ENCODE measurements at places on chromosomes 5 and 9. TPM values are rescaled to one million over a fixed set of nuclear protein-coding genes. Genes with fewer than 3 reads are reported as not detected.

Gene DCP2
- total RNA-seq = 23.7 TPM

Gene AK1
- 626 TPM for total RNA-seq

Gene ANKRD20A1
- total RNA-seq = 6.3 TPM

GRCh38 chr5:159417170-159417569 lies 86.9 kb upstream of the IL12B start:
- no peak for DNase-seq

DNA sequence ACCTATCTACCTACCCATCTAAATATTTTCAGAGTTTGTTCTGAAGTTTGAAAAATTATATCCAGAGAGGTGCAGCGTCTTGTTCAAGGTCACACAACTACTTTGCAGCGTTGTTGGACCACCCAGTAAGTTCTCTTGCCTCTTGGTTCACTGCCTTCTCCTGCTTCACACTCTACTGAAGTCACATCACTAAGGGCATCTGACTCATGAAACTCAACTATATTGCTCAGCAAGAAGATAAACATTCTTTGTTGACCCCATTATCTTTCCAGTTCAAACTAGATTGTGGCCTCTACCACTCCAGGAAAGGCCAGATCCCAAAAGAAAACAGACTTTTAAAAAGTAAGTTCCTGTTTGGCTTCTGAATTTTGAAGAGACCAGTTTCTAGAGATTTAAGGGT lies 326.9 kb downstream of the SLIT3 start:
- no peak for DNase-seq

- peak; percentile 64 for DNase-seq
Observed at GRCh38 chr5:149730620-149731331, 666 bp downstream of the PPARGC1B start.

DNA sequence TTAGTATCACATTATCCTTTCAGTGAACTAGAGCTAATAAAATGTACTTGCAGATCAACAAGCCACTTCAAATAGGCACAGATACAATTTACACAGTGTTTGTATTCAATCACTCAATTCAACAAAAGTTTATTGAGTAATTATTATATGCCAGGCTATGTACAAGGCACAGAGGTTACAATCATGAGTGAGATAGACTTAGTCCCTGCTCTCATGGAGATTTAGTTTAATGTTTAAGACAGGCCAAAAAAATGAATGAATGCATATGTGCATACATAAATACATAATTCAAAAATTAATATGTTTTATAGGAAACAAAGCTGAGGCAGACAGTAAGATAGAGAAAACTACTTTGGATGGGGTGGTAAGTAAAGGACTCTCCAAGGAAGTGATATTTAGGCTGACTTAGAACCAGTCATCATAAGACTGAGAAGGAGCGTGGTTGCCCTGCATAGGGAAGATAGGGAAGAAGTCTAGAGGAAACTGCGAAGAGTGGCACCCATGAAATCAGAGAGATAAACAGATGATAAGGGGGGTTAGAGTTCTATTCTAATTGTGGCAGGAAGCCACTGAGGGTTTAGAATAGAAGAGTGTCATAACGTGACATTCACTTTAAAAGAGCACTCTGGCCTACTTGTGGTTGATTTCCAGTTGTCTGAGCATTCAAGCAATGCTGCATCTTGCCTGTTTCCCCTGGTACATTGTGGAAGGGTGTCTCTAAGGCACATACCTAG lies 49.7 kb upstream of the GRAMD2B start:
- DNase-seq = no peak

DNA sequence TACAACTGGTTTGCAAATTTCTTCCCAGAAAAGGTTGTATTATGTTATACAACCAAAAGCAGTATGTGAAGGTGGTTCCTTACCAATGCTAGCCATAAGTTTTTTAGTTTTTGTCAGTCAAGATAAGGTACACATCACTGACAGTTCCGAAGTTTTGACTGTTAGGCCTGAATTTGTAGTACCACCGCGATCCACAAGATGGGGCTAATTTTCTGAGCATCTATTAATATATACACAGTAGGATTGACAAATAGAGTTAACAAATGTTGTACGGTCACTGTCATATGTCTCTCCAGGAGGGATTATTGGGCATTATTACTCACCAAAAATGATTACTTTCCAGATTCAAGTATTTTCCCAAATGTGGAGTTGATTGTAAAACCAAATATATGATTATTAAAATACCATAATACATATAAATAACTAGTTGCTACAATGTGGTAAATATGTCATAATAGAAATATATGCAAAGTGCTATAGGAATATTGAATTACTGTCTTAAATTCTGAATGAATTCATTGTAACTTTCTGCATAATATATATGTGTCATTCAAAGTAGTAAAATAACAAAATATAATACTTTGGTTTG lies 28.4 kb upstream of the LRRC19 start:
- peak; percentile 42 for DNase-seq
